ENCODE measurements at places on chromosomes 6 and 20.

- no peak for DNase-seq
Observed at GRCh38 chr20:42740226-42740870, 449.4 kb downstream of the PTPRT start.

GRCh38 chr6:155461556-155461955 lies 5.9 kb upstream of the NOX3 start:
- no peak for DNase-seq

GRCh38 chr20:3420211-3420707 lies 12.8 kb upstream of the DNAAF9 start:
- no peak for DNase-seq

GRCh38 chr6:170346649-170347048 lies 40.1 kb downstream of the FAM120B start:
- no peak for DNase-seq

DNA sequence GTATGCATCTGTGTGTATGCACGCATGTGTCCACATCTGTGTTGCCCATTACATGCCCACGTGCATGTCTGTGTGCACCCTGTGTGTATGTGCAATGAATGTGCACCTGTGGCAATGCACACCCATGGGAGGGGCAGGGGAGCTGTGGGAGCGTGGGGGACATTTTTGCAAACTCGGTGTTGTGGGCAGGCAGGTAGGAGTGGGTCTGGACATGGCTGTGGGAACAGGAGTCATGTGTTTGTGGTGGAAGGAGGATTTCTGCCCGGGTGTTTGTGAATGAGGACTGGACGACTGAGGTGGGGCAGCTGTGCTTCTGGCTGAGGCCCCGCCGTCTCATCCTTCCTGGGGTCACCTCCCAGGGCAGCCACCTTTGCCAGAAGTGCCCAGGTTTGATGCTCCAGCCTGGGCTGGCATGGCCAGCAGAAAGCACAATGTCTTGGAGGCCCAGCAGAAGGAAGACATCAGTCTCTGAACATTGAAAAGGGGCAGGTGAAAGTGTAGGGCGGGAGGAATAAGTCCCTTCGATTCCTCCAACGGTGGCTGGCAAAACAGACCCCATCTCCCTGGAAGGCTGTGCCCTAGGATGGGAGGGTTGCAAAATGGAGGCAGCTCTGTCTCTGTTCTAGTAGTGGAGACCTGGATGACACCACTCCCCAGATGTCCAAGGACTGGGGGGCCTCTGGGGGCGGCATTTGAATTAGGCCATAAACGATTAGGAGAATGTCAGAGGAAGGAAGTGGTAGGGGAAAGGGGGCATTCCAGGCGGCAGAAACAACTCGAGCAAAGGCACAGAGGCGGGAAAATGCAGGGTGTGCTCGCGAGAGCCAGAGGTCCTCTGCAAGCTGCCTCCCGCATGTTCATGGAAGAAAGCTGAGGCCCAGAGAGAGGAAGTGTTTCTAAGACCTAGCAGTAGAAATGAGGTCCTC lies 19.1 kb upstream of the ARMC12 start:
- DNase-seq, result no peak

GRCh38 chr6:8881663-8882062 lies 446.3 kb upstream of the SLC35B3 start:
- no peak for DNase-seq

All from iPS DF 19.7 (cell line).